ENCODE measurements at places on chromosomes 1 and 21.

GRCh38 chr1:206723805-206724472 is 39.2 kb downstream of the MAPKAPK2 start:
- DNase-seq: no peak

GRCh38 chr1:152050886-152051675 is 14.3 kb upstream of the S100A11 start:
- no peak for DNase-seq

GRCh38 chr1:112044745-112045144 is 55.3 kb upstream of the KCND3 start:
- DNase-seq: no peak

DNA sequence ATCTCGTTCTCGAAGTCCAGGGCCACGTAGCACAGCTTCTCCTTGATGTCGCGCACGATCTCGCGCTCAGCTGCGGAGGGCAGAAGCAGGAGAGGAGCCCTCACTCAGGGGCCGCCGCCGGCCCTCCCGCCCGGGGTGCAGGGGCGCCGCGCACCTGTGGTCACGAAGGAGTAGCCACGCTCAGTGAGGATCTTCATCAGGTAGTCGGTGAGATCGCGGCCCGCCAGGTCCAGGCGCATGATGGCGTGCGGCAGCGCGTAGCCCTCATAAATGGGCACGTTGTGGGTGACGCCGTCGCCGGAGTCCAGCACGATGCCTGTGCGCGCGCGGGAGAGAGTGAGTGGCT is 1.8 kb downstream of the ACTA1 start:
- no peak for DNase-seq

DNA sequence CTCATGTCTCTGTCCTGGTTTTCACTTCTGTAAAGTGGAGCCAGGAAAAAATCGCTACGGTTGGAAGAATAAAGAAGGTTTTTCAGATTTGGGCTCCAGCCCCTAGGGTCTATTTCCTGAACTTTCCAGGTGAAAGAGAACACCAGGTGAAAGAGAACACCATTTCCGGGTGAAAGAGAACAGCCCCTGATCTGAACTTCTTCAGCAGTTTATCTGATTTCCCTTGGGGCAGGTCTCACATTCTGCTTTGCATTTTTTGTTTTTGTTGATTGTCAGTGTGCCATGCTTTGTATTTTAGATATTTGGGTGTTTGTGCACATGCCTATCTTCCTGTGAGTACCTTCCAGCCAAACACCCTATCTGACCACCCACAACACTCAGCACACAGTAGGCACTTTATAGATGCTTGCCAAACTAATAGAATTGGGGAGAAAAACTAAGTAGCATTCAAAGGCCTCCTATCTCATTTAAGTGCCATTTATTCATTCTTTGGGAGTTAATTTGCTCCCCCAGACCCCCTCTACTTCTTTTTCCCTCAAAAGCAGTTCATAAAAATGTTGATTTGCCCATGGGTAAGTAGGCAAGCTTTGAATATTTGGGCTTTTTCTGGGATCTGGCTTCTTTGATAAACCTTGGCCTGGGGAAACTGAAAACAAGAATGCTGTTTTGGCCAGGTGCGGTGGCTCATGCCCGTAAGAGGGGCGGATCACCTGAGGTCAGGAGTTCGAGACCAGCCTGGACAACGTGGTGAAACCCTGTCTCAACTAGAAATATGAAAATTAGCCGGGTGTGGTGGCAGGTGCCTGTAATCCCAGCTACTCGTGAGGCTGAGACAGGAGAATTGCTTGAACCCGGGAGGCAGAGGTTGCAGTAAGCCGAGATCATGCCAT is 2.2 kb downstream of the NAV1 start:
- DNase-seq: no peak

DNA sequence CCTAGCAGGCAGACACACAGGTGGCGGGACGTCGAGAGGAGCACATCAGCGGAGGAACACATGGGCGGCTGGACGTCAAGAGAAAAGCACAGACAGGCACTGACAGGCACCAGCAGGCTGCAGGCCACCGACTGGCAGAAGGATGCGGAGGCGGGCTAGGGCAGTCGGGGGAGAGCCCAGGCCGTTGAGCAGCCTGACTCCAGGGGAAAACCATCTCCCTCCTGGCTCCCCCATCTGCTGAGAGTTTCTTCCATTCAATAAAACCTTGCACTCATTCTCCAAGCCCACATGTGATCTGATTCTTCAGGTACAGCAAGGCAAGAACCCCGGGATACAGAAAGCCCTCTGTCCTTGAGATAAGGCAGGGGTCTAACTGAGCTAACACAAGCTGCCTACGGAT is 25.5 kb downstream of the B3GALT5 start:
- DNase-seq: no peak

DNA sequence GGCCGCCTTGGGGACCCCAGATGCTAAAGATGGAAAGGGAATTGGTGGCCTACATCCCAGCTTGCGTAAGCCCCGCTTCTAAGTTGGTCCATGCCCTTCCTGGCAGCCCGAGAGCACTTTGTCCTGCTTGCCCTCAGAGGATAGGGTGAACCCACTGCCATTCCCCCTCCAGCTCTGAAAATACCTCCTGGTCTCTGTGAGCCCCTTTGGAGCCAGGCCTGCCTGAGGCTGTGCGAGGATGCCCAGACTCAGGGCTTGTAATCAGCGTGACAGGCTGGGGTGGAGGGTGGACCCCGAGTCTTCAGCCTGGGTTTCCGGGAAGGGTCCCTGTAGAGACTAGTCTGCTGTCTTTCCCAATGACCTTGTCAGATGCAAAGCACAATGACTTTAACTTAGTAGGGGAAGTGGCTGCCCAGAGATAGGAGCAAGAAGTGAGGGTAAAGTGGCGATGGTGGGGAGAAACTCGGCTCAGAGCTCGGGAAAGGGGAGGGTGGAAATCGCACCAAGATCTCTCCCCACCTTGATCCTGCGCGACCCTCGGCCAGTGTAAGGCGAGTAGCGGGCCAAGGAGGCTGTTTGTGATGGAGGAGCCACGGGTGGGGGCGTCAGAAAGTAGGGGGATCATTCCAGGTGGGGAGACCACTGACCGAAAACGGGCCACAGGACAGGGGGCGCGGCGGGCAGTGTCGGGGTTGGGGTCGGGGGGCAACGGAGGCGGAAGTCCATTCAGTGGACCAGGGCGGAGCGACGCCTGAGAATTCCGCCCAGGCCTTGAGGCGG is 2.7 kb upstream of the HES3 start:
- no peak for DNase-seq

GRCh38 chr1:3677484-3677883 is 25.2 kb downstream of the TP73 start:
- DNase-seq: no peak

GRCh38 chr21:45443595-45444181 is 38.7 kb downstream of the COL18A1 start:
- DNase-seq: no peak

- no peak for DNase-seq
Measured at GRCh38 chr1:158181577-158181922, 855 bp downstream of the CD1D start.

- no peak for DNase-seq
Measured at GRCh38 chr1:223378754-223379153, 14.5 kb upstream of the CCDC185 start.

DNA sequence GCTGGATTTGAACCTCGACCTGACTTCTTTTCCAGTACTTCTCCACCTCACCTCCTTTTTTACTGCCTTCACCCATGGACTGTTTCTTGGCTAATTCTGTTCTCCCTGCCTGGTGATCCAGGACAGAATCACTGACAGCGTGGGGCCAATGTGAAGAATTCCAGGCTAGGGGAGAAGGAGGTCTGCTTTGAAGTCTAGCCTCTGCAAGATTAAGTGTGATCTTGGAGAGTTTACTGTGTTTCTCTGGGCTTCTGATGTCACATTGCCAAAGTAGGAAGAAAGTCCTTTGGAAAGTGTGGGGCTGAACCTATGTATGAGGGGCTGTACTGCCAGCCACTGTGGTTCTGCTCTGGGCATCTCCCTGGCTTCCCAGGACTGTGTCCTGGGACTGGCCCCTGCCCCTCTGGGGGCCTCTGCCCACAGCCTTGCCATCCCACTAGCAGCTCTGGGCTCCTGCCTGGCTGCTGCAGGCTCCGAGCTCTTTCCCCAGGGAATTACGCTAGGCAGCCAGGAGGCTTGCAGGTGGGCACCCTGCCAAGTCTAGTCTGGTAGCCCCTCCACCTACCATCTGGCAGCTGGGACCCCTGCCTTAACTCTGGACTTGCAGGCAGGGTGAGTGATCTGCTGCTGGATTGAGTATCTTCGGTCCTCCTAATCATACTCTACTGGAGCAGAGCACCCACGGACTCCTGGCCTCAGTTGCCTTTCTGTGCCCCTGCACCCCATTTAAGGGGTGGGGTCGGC is 52.2 kb downstream of the YARS1 start:
- no peak for DNase-seq

DNA sequence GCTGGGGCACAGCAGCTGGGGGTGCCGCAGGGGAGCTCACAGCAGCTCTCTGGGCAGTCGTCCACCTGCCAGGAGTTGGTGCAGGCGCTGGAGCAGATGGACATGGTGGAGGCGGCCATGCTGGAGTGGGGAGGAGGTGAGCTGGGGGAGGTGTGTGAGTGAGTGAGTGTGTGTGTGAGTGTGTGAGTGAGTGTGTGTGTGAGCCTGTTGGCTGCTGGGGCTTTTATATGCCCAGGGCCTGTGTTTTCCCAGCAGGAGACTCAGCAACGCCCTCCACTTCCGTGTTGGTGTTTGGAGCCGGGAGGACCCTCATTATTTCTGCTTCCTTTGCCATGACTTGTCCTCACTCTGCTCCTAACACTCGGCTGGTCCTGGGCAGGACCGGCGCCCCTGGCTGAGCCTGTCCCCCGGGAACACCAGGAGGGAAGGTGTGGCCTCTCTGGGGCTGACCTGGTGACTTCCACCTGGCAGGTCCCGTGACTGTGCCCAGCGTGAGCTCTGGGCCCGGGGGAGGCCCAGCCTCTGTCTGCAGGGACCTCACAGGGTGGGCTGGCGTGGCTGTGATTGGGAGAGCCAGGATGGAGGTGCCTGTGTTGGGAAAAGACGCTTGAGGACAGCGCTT is at the start of gene KRTAP10-2:
KRTAP10-2 (minus strand) TSS at position 166 of the 622 bp plus-strand sequence; CDS start at position 119, 47 bp downstream.
- DNase-seq: no peak

DNA sequence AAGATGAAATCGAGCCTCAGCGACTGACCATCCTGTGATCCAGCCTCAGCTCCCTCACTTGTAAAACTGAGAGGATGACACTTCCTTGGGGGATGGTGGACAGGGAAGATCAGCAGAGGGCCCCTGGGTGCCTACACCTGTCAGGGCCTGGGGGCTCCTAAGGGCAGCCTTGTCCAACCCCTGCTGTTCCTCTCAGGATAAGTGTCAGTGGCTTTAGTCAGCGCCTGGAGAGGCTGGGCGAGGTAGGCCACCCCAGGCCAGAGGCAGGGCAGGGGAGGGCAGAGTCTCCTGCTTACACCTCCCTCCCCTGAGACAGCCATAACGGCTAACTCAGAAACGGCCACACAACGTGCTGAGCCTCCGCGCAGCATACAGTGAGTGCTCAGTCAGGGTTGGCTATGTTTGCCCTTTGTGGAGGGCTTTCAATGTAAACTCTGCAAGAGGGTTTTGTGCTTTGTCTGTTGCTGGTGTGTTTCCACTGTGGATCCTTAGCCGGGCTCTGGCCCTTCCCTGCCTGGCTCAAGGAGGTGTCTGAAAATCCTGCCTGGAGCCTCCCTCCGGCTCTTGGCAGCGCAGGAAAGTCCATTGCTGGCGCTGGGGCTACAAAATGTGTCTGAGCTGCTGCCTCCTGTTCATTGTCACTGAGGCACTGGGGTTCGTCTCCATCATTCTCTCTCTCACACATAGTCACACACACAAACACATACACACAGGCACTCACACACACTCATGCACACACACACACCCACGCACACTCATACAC is 588.4 kb downstream of the PTPRU start:
- no peak for DNase-seq

GRCh38 chr1:18109756-18110597 is 2.4 kb downstream of the IGSF21 start:
- DNase-seq: no peak

GRCh38 chr1:233328142-233328921 is 808 bp downstream of the MAP3K21 start:
- DNase-seq: no peak

GRCh38 chr1:61083807-61084440 is 1.6 kb downstream of the NFIA start:
- no peak for DNase-seq

GRCh38 chr1:19315378-19316198 is 3.5 kb downstream of the SLC66A1 start:
- DNase-seq: peak; percentile 50

- DNase-seq: peak; percentile 34
Measured at GRCh38 chr1:37919277-37919676, 27.6 kb downstream of the INPP5B start.

- peak; percentile 35 for DNase-seq
Measured at GRCh38 chr1:44377925-44378784, 23.1 kb upstream of the ERI3 start.

GRCh38 chr1:182163821-182164223 is 102.3 kb upstream of the ZNF648 start:
- no peak for DNase-seq

GRCh38 chr21:31489014-31489413 is 145.0 kb upstream of the TIAM1 start:
- no peak for DNase-seq

DNA sequence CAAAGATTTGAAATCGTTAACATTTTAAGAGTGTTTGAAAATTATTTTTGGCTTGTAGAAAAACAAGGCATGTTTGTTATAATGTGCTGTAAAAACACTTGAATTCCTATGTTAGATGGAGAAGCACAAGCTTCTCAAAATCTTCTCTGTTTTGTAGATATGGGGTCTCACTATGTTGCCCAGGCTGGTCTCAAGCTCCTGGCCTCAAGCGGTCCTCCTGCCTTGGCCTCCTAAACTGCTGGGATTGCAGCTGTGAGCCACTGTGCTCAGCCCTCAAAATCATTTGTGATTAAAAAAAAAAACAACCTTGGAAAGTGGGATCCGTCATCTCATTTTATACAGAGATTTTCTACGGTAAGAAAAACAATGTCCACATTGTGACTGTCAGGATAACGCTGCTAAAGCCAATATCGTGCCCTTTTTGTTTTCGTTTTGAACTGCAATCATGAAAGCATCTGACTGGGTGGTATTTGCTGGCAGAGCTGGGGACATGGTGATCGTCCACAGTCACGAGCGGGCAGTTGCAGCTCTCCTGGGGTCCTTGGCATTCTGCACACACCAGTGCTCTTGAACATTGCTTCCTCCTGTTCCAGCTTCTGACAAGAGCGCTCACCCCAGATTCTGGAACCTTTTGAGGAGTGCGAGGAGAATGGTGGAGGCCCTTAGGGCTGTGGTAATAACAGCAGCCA is 112.5 kb downstream of the PGBD5 start:
- DNase-seq: no peak

GRCh38 chr1:170664093-170664827 is at the start of gene PRRX1:
PRRX1 (plus strand) TSS chr1:170664131; CDS start chr1:170664219, 88 bp downstream.
- peak; percentile 23 for DNase-seq

DNA sequence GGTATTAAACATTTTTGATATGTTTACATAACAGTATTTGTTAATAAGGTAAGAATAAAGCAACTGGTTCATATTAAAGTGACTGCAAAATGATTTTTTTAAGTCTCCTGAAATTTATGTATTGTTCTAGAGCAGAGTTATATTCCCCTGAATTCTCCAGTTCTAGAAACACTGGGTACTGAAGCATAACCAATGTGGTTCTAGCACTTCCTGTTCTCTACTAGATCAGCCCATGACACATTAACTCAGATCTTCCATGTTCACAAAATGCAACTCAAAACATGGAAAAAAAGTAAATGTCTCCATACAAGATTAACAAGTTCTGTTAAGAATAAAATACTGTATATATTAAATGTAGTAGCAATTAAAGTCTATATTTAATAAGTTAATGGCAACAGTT is 3.9 kb downstream of the NEGR1 start:
- DNase-seq: no peak

- DNase-seq: peak; percentile 9
Measured at GRCh38 chr1:113975211-113975895, 3.9 kb upstream of the OLFML3 start.
